Brain (organoid and tissue), 16 donors: ENCODE measurements at places on chromosomes 1 and 21. TPM values are rescaled to one million over a fixed set of nuclear protein-coding genes. Genes with fewer than 3 reads are reported as not detected.

GRCh38 chr1:60279798-60280197, 206.2 kb upstream of the C1orf87 start:
- no peak for DNase-seq

TBX15 gene
- 9.0 TPM for polyA plus RNA-seq

- DNase-seq: no peak
Observed at GRCh38 chr1:107145637-107146036, 4.8 kb downstream of the NTNG1 start.

CFAP126 gene
- polyA plus RNA-seq: 1.4 TPM

CHODL gene
- polyA plus RNA-seq: 0.64 TPM

DNA sequence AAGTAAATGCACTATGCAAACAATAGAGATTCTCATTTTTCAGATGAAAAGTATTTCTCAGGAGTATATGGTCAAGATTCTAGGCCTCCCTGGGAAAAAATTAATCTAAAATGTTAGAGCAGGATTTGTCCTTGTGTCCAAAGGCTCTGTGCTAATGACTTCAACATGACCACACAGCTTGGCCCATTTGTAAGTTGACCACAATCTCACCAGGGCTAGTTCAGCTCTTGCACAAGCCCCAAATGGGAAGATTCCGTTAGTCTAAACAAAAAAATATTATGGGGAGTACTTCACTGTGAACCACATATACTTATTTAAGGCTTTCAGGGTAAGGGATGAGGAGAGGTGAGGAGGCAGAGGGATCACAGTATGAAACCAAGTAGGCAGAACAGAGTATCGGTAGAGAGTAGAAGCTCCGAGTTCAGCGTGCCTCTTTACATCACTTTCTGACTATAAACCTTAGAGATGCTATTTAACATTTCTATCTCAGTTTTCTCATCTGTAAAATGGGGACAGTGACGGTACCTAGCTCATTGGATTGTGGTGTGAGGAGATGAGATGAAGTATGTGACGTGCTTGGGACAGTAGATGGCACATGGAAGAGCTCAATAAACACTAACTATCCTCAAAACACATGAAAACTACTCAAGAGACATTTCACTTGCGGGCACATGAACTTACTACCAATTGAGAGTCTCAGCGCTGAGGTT, 37.8 kb upstream of the CTTNBP2NL start:
- DNase-seq: no peak
